KBM-7 (cell line): ENCODE measurements at places on chromosomes 6 and 20.

GRCh38 chr6:123805921-123806320 is 2.3 kb downstream of the NKAIN2 start:
- no peak for DNase-seq

- DNase-seq, result no peak
Measured at GRCh38 chr20:56517641-56518040, 6.9 kb upstream of the FAM209A start.

GRCh38 chr6:63573076-63573898 is 1.0 kb downstream of the LOC128125822 start:
- DNase-seq, result peak; percentile 91

- no peak for DNase-seq
Measured at GRCh38 chr20:23966298-23966697, 22.3 kb downstream of the GGTLC1 start.

DNA sequence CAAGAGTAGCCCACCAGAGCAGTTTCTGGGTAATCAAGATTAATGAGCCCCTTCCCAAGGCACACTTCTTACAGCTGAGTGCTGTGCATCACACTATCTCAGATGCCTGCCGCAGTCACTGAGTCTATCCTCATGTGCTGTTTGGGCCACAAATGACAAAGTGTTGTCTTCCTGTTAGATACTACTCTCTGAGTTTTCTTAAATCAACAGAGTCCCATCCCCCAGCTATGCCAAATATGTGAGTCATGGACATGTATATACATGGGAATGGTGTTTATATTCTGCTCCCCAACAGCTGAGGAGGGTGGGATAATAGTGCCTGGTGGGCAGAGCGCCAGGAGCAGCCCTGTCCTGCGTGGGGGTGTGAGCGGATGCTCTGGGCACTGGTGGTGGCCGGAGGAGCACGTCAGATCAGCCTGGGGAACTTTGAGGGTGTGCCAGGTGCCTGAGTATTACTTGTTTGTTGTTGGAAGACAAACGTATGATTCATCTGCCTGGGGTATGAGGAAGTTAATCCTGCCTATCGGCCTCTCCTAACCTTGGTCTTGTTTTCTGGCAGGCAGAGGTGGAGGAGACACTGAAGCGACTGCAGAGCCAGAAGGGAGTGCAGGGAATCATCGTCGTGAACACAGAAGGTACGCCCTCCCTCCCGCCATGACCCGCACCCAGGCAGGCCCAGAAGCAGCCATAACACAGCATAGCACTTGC is 9.6 kb downstream of the DYNLRB1 start:
- peak; percentile 39 for DNase-seq
